ENCODE measurements at places on chromosomes 5 and 9.

GRCh38 chr9:131657456-131657855 lies 82.4 kb downstream of the RAPGEF1 start:
- no peak for DNase-seq

DNA sequence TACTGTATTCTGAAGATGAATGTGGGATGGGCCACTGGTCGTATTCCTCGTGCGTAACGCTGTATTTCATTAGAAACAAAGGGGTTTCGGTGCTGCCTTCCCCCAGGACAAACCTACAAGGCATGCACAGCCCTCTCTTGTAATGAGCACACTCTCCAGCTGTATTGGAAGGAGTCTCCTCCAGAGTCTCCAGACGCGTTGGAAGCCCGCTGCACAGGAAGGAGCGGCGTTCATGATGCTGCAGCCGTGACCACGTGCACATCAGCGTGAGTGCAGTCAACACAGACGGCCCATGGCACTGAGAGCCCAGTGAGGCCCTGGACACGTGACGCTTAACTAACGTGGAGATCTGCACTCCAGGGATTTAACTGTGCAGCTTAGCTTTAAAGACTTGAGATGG lies 209.0 kb upstream of the IRX1 start:
- no peak for DNase-seq

DNA sequence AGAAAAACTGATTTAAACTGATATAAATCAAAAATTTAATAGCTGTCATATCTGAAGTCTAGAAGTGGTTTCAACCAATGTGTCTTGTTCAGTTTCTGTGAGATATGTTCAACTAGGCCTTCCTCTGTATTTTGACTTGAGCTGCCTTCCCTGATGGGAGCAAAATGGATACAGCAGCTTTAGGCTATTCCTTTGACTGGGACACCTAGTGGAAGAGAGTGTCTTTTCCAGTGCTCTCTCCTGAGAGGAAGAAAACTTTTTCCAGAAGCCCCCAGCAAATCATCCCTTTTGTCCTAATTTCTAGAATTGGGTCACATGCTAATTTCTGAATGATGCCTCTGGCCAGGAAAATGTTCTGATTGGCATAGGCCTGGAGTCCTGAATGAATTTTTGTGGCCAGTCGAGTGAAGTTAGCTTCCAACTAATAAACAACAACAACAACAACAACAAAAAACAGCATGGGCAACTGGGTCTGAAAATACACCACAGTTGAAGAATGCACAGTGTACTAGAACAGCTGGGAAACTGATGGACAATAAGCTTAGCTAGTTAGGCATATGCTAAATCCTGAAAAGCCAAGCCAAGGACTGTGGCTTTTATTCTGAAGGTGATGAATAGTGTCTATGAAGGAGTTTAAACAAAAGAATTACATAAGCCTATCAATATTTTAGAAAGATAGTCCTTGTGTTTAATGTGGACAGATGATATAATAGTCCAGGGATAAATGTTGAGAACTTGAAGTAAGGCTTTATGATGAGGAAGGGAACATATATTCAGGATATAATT lies 125.7 kb downstream of the FBN2 start:
- DNase-seq: no peak

GRCh38 chr9:7368410-7369292 lies 430.9 kb downstream of the DMAC1 start:
- DNase-seq: peak; percentile 37

- no peak for DNase-seq
Observed at GRCh38 chr5:174300118-174300940, 254.8 kb downstream of the NSG2 start.

DNA sequence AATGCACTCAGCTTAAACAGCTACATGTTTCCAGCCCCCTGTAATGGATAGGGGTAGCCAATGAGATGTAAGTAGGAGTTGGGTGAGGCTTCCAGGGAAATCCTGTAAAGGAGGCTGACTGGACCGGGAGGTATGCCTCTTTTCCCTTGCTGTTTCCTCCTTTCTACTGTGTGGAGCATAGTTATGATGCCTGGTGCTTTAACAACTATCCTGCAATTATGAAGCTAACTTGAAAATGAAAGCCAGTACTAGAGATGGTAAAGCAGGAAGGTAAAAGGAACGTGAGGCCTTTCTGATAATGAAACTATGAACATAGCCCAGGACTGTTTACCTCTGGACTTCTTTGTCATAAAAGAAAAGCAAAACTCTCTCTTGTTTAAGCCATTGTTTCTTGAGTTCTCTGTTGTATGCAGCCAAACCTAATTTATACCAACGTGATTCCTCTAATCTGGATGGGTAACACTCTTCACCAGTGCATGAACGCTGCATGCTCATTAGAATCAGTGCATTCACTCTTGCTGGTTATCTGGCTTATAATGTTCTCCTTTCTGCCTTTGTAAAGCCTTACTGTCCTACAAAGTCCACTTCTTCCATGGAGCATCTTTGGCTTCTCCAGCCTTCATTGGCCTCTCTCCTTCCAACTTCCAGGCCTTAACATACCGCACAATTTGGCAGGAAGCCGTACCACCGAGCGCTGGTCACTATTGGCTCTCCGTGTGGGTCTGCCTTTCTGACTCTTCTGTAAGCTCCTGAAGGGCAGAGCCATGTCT lies 8.3 kb upstream of the ARHGEF28 start:
- DNase-seq: peak; percentile 55

- no peak for DNase-seq
Observed at GRCh38 chr5:39340506-39340905, 23.8 kb downstream of the C9 start.

- no peak for DNase-seq
Observed at GRCh38 chr5:131323378-131323777, 59.5 kb downstream of the CDC42SE2 start.

DNA sequence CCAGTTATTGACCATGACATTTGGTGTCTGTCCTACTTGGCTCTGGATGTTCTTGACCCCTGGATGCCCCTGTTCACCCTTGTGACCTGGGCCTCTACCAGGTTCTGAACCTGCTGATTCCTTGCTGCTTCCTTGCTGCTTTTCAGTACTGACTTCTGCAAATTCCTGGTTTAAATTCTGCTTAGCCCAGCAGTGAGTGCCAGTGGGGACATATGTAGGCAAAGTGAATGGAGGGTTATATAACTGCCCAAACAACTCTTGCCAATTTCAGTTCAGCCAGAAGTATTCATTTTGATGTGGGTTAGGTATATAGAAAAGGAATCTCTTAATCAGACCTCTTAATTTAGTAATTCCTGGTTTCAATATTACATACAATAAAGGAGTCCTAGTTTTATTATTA lies 220.6 kb downstream of the TAF11L14 start:
- no peak for DNase-seq

GRCh38 chr5:170488570-170488969 lies 15.2 kb upstream of the KCNIP1 start:
- DNase-seq: no peak

DNA sequence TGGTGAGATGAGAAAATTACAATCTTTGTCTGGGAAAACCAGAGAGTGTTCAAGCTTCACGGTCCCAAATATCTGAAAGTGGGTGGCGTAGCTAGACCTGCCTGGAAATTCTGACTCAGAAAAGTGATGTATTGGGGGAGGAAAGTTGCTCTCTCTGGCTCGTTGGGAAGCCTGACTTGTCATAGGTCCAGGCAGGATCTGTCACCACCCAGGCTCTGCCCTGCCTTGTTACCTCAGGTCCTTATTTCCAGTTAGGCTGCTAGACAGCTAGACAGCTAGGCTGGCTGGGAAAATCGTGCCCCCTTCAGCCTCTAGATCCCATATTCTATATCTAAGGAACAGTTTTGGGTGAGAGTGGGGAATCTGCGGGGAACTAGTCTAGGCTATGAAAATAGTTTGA lies 41.0 kb upstream of the HCN1 start:
- DNase-seq: no peak

- no peak for DNase-seq
Observed at GRCh38 chr5:57117596-57117995, 56.3 kb upstream of the GPBP1 start.

DNA sequence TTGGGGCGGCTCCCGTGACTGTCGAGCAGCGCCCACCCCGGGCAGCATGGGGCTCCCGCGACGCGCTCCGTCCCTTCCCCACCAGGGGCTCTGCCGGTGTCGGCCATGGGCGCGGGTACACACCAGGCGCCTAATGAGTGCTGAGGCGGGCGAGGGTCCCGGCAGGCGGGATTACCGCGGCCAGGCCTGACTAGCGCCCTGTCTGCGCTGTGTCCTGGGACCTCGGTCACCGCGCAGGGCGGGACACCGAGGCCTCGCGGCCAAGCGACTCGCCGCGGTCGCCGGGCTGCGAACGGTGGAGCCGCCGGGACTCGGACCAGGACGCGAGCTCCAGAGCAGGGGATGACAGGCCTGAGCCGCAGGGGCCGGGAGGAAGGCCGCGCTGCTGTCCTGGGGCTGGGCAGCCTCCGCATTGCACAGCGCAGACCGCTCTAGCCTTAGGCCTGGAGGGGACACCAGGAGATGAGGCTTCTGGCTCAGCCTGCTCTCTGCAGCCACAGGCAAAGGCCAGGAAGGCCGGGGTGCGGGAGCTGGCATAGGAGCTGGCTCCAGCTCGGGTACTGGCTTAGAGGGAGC lies 14.1 kb downstream of the LCN10 start:
- peak; percentile 46 for DNase-seq

DNA sequence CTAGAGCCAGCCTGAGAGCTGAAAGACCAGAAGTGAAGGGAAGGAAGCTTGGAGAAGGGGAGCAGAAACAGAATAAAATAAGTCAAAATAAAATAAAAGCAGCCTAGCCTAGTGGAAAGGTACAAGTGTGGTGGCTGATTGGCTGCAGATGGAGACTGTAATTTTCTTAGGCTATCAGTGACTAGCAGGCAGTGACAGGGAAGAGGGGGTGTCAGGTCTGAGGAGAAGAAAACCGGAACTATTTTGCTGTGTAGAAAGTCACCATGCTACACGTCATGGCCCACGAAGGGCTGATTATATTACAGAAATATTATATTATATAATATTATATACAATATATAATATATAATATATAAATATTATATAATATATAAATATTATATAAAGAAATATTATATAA lies 98.1 kb upstream of the TAF11L2 start:
- no peak for DNase-seq

GRCh38 chr5:155316070-155316714 lies 302.6 kb downstream of the KIF4B start:
- no peak for DNase-seq

- peak; percentile 66 for DNase-seq
Observed at GRCh38 chr5:14199902-14200301, 56.8 kb downstream of the TRIO start.

DNA sequence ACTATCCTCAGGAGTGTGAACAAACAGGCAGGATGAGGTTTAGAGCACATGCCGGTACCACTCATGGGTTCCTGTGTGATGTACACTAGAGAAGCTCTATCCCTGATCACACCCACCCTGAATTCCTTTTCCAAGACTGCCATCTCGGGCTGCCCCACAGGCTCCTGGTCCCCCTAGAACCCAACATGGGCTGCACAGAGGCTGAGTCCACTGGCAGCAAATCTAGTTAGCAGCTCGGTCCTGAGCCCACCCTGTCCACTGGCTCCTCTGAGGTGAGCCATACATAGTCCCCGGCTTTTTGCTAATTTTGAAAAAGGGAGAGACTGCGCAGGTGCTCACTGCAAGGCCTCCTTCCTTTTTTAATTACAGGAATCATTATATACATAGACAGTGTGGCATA lies 227.0 kb downstream of the FSTL4 start:
- no peak for DNase-seq

DNA sequence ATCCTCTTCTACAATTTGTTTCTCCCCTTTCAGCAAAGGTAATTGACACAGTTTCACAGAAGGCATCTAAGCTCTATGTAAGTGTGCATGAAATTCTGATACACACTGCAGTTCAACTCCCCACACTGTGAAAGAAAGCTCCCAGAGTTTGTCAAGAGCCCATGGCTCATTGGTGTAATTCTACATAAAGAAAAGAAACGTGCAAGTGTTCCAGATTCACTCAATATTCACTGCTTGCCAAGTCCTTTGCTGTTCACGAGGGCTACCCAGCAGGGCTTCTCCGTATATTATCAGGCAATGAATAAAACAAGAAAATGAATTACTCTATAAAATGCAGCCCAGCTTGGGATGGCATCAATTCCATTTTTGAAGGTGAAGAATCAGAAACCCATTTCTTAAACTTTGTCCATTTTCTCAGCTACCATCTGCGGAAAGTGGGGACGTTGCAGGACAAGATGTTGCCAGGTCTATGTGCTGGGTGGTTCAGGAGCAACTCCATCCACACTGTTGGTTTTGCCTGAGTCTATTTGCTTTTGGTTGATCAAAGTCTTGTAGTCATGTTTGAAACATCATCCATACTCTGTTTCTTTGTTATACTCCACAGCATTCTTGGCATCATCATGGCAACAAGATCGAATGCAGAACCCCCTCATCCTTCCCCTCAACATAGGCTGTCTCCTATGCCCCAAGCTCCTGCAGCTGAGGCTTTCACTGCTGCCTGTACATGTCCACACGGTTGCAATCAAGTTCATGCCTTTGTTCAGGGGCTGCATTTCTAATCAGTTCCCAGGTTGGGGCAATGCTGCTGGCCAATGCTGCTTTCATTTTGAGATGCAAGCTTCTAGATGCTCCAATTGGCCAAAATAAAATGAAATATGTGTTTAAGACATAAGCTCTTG lies 301.8 kb downstream of the MED10 start:
- no peak for DNase-seq

GRCh38 chr9:81690251-81690851 lies 1.0 kb upstream of the TLE1 start:
- peak; percentile 38 for DNase-seq

- no peak for DNase-seq
Observed at GRCh38 chr9:1612886-1613285, 402.3 kb upstream of the SMARCA2 start.

DNA sequence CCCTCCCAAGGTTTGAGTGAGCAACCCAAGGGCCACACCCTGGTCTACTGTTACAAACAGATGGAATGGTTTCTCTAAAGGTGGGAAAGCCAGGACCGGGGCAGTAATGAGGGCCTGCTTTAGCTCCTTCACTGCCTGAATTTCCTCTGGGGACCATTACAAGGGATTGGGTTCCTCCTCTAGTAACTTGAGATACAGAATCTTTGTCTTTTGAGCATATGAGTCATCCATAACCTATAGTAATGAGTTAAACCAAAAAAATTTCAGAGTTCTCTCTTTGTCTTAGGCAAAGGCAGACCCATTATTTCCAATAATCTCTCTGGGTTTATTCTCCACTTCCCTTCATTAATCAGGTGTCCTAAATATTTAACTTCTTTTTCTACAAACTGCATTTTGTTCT lies 618.8 kb downstream of the HINT1 start:
- no peak for DNase-seq

GRCh38 chr5:2307631-2308030 lies 424.9 kb upstream of the IRX4 start:
- no peak for DNase-seq

GRCh38 chr5:62155988-62156387 lies 150.0 kb upstream of the KIF2A start:
- DNase-seq: no peak

DNA sequence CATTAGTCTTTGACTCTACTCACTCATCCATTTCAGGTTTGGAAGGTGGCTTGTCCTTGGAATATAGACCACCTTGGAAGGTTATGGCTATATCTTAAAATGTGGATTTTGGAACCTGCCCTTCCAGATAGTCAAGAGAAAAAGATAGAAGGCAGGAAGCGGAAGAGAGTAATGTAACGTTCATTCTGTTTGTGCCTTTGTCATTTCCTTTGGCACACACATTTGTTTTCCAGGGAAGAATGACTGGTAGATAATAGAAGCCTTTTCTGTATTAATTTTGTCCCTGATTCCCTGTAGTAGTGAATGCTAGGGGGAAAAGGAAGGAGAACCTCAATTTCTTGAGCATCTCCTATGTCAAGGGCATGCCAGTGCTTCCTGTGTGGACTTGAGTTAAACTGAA lies 54.7 kb downstream of the PPIC start:
- no peak for DNase-seq

- no peak for DNase-seq
Observed at GRCh38 chr5:151249281-151249680, 3.7 kb upstream of the GM2A start.

- DNase-seq: peak; percentile 54
Observed at GRCh38 chr5:149172261-149172660, 31.0 kb downstream of the ABLIM3 start.
